Omental fat pad (tissue), 4 donors: ENCODE measurements at places on chromosomes 2 and 18. TPM values are rescaled to one million over a fixed set of nuclear protein-coding genes. Genes with fewer than 3 reads are reported as not detected.

GRCh38 chr18:51890762-51891161 is 449.2 kb upstream of the DCC start:
- no peak for DNase-seq

The HAUS1 gene
- total RNA-seq = 27.9 TPM

DNA sequence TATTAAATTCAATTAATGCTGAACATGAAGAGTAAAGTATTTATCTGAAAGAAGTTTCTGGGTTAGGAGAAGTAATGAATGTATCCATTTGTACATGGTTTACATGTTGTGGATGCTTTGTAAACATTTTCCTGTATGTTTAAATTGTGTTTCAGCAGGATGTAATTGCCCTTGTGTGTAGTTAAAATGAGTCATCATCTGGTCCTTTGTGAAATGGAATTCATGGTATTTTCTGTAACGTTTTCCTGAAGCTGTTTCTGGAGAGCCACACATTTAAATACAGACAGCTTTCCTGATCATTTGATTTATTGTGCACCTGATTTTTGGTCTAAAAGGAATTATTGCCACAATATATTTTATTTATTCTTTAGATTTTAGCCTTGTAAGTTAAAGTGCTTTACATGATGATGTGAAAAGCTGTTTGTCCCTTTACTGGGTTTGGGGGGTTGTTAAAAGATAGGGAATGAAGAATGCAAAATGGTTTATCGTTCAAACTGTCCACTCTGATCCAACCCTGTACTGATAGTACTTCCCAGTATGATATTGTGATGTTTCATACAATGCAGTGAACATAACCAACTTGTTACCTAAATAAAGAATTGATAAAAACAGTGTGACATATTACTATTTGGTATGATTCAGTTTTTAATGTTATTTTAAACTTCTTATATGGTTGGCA is 41.7 kb upstream of the SLC3A1 start:
- no peak for DNase-seq

DNA sequence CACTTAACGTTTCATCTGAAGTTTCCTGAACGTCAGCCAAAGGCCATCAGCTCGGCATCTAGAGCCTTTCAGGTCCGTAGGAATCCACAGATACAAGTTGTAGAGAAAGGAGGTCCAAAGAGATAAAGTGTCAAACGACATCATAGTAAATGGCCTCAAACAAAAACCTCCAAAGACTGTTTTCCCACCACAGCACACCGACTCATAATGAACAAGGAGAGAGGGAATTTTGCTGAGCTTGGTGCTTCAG is 150.3 kb downstream of the PXDN start:
- DNase-seq = no peak

DNA sequence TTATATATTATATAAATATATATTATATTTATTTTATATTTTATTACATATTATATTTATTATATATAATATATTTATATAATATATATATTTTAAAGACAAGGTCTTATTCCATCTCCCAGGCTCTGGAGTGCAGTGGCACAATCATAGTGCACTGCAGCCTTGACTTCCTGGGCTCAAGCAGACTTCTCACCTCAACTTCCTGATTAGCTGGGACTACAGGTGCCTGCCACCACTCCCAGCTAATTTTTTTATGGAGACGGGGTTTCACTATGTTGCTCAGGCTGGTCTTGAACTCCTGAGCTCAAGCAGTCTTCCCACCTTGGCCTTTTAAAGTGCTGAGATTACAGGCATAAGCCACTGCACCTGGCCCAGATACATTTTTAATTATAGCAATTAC is 110.0 kb downstream of the PHLPP1 start:
- DNase-seq = no peak

- no peak for DNase-seq
Observed at GRCh38 chr2:43798300-43798699, 24.5 kb downstream of the DYNC2LI1 start.

- DNase-seq = no peak
Observed at GRCh38 chr2:215191477-215191876, 53.1 kb upstream of the ABCA12 start.

GRCh38 chr2:204946892-204947291 is 401.6 kb downstream of the PARD3B start:
- DNase-seq = no peak

- no peak for DNase-seq
Observed at GRCh38 chr2:161165811-161166210, 5.6 kb downstream of the TANK start.

DNA sequence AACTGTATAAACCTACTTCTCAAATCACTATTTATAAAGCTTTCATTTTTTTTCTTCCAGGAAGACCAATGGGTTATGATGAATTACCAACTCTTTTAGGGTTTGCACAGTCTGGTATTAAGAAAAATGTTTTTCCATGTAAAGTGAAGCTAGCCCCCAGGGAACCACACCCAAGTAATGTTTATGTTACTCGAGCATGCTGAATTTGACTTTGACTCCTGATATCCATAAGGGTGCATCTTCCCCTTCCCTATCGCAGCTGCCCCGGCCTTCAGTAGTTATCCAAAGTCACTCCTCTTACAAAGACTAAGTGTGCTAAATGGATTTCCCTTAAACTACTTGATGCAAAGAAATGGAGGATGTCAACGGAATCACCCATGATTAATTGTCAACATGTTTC is 21.7 kb downstream of the KCTD18 start:
- no peak for DNase-seq

DNA sequence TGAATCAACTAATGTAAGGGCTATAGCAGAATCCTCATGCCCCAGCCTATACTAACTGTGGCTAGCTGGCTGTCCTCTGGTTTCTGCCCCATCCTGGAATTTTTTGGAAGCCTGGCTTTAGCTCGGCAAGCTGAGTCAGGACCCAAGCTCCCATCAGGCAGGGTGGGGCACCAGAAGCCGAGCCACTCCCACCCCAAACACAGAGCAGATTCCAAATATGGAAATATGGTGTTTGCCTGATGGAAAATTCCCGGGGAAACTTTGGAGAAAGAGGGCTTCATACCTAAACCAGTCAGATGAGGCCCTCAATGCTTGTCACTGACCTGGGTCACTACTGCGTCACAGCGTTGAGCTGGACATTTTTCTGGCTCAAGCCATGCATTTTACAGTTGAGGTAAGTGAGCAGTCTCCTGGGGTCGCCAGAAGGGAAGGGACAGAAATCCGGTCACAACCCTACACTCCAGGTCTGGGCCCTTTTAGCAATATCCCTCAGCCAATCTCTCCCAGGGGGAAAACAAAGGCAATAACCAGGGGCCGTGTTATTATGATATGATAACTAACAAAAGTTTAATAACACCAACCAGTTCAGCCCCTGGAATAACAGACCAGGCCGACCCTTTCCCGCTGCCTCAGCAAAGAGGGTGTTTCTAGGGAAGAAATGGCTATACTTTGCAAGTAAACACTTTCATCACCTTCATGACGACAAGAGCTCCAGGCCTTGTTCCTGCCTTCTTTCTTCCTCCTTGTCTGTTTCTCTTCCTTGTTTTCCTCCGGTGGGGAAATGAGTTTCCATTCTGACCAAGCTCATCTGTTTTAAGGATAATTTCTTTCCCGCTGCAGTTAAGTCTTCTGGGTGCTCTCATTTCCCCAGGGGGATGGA is 37.7 kb downstream of the PSD4 start:
- DNase-seq = no peak

GRCh38 chr2:28721601-28722191 is 29.9 kb upstream of the PPP1CB start:
- DNase-seq = no peak

GRCh38 chr2:149573760-149574159 is 13.8 kb downstream of the MMADHC start:
- no peak for DNase-seq

- DNase-seq = no peak
Observed at GRCh38 chr2:205686056-205686782, 3.9 kb downstream of the NRP2 start.

The TMEM131 gene
- total RNA-seq = 38.1 TPM

DNA sequence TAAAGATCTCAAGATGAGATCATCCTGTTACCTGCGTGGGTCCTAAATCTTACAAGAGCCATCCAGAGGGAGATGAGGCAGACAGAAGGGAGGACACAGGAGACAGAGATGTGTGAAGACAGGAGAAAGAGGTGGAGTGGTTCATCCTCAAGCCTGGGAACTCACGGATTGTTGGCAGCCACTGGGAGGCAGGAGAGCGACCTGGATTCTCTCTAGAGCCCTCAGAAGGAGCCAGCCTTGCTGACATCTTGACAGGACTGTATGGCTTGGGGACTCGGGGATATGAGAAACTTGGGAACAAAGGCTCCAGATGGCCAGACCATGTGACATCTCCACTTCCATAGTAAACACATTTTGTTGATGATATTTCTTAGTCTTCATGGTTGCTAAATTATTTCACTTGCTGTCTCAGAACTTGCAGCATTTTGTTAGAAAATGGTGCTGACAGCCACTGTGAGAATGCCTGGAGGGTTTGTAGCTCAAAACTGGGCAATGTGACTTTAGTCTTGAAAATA is 57.8 kb upstream of the MC2R start:
- no peak for DNase-seq

The REEP1 gene
- total RNA-seq = 4.6 TPM

The HRH4 gene
- total RNA-seq = not detected

DNA sequence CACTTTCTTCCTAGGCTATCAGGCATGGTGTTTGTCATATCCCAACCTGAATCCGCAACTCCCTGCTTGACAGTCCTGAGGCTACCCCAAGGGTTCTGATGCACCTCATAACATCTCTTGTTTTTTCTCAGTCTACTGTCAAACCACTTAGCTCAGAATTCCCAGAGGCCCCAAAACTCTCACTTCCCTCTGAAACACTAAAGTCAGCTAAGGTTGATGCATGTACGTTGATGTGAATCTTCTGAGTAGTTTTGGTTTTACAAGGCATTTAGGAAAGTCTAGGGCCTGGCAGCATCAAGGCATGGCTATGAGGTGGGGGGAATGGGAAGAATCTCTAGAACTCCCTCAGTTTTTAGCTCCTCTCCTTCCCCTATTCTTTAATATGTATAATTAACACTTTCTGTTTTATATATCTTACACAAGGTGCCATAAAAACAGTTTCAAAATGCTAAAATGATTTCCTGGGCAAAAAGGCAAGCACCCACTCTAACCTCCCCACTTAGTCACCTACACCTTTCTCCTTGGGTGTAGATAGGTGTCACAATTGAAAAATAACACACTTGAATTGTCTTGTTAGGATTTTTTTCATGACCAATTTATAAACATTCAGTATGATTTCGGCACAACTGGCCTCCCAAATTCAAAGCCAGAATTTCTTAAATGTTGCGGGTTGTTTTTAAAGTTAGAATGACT is 71.4 kb upstream of the TANK start:
- DNase-seq = no peak
